ENCODE measurements at places on chromosomes 3 and 15.

- DNase-seq = no peak
Measured at GRCh38 chr3:77096966-77097890, 57.3 kb downstream of the ROBO2 start.

GRCh38 chr15:22951381-22952280 is 28.5 kb downstream of the CYFIP1 start:
- DNase-seq = no peak

DNA sequence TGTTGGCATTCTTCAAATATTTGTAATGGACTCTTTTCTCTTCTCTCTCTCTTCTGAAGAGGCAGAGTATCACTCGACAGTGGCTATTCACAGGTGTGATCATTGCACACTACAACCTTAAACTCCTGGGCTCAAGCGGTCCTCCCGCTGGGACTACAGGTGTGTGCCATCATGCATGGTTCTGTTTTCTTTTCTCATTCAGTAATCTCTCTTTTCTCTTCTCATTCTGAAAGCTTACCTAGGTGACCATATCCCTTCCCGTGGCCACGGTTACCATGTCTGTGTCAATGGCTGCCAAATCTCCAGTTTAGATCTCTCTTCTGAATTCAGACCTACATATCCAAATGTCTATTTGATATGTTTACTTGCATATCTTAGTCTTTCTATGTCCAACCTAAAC is 96.3 kb downstream of the SOX2 start:
- no peak for DNase-seq

DNA sequence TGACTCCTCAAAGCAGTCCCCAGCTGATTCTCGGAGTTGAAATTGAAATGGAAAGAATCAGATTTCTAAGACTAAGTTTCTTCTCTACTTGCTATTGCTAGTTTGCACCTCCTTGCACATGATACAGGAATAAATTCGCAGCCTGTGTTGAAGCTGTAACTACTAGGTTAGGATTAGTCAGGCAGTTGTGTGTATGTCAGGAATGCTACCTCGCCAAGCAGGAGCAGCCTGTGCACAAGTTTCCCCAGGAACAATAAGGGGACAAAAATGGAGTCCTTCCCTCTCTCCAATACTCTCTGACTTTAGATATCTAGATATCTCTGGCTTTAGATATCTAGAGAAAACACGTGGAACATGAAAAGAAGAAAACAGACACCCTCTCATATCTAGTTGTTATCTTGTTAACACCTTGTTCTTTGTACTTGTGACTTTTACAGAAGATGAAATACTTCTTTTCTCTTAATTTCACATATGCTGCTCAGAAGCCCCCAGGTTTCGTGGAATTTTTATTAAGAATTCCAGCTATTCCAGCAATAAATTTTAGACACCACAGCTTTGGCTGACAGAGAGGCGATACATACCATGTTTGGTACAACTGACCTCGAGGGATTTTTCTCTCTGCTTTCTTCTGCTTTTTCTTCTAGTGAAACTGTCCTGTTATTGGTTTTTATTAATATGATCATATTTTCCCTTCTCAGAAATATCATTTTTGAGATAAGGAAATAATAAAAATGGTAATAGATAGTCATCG is 56.1 kb upstream of the CMSS1 start:
- DNase-seq = no peak

Data from activated T-helper 9 cell treated with anti-CD3 and anti-CD28 coated beads, Interleukin-2, amount 50 U/mL, for 16 hours (primary cell).